ENCODE measurements at places on chromosomes 7 and 10. TPM values are rescaled to one million over a fixed set of nuclear protein-coding genes. Genes with fewer than 3 reads are reported as not detected.

GRCh38 chr7:90669492-90669891, 73.4 kb downstream of the CDK14 start:
- no peak overlapping the region for H3K27ac ChIP-seq
- no peak overlapping the region for H3K4me3 ChIP-seq
- peaks cover 4% of the 10 kb centered on the region for H3K4me1 ChIP-seq
- no peaks in the 10 kb centered on the region for H3K36me3 ChIP-seq

NODAL gene
- total RNA-seq, result 0.04 TPM

CARD11 gene
- total RNA-seq, result 0.09 TPM

- no peaks in the 10 kb centered on the region for H3K27me3 ChIP-seq
- H3K27ac ChIP-seq, result no peak overlapping the region
- peaks cover 15% of the 10 kb centered on the region for H3K4me1 ChIP-seq
- H3K36me3 ChIP-seq, result peaks cover 14% of the 10 kb centered on the region
Measured at GRCh38 chr7:42934291-42934690, 2.1 kb downstream of the MRPL32 start.

DNA sequence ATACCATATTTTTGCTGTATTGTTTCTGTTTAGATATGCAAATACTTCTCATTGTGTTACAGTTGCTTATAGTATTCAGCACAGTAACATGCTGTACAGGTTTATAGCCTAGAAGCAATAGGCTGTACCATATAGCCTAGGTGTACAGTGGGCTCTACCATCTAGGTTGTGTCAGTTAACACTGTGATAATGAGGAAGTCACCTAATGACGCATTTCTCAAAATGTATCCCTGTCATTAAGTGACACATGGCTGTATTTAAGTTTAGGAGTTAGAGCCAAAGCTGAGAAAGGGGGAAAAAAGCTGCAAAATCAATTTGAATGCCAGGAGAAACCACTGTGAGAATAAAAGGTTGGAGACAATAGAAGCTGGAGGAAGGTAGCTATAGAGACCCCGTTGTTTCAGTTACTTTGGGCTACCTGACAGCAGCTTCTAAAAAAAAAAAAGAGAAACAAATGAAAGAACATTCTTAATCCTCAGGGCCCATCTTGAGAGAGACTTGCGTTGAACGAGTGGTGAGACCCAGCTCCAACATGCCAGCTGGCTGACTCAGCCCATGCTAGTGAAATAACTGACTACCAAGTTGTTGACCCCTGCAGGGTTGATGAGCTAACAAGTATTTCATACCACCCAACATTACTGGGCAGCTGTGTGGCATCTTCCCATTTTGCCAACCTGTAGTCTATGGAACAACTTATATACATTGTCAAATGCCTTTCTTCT, 8.7 kb downstream of the STARD3NL start:
- no peaks in the 10 kb centered on the region for H3K36me3 ChIP-seq
- H3K27ac ChIP-seq, result no peak overlapping the region
- no peak for DNase-seq
- H3K4me1 ChIP-seq, result peaks cover 8% of the 10 kb centered on the region
- H3K27me3 ChIP-seq, result no peaks in the 10 kb centered on the region

- H3K27ac ChIP-seq, result no peak overlapping the region
- no peaks in the 10 kb centered on the region for H3K36me3 ChIP-seq
- DNase-seq, result no peak
- H3K27me3 ChIP-seq, result no peaks in the 10 kb centered on the region
- no peaks in the 10 kb centered on the region for H3K4me1 ChIP-seq
- no peak overlapping the region for H3K4me3 ChIP-seq
Measured at GRCh38 chr7:90492250-90492649, 22.8 kb downstream of the PTTG1IP2 start.

GRCh38 chr7:126843336-126843735, 409.4 kb downstream of the GRM8 start:
- H3K4me3 ChIP-seq, result no peak overlapping the region
- no peaks in the 10 kb centered on the region for H3K4me1 ChIP-seq
- no peaks in the 10 kb centered on the region for H3K27me3 ChIP-seq
- no peak for DNase-seq
- H3K36me3 ChIP-seq, result no peaks in the 10 kb centered on the region
- H3K27ac ChIP-seq, result no peak overlapping the region

DNA sequence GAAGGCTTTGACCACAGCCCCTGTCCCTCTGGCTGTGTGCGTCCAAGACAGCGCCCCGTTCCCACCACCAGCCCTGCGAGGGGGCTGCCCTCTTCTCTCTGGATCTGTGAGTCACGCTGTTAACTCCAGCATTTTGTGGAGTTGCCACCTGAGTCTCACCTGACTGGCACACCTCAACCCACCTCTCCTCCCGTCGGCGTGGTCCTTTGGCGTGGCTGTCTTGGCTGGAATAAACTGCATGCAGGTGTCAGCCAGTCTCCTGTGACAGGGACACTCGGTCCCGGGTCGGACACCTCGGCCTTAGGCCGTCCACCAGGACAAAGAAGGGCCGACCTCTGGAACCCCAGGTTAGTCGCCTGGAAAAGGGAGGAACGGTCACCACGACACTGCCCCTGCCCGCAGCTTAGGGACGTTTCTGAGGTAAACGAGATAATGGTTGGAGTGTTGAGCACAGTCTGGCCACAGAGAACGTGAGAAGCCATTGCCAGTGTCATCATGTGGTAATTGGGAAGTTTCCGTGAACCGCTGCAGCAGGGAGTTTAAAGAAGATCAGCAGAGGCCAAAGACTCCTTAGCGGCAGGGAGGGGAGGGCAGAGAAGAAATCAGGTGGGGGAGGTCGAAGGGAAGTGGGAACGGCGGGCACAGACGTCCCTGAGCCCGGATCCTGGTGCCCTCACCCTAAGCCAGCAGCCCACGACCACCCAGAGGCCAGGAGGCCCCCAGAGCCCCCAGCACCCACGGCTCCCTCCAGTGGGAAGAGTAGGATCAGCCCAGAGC, 73.6 kb upstream of the FAM20C start:
- no peaks in the 10 kb centered on the region for H3K27me3 ChIP-seq
- no peak overlapping the region for H3K4me3 ChIP-seq

- H3K4me1 ChIP-seq, result no peaks in the 10 kb centered on the region
- no peaks in the 10 kb centered on the region for H3K36me3 ChIP-seq
- no peak overlapping the region for H3K27ac ChIP-seq
- H3K27me3 ChIP-seq, result no peaks in the 10 kb centered on the region
Measured at GRCh38 chr10:50231515-50232260, 19.6 kb downstream of the ASAH2 start.

GIMAP8 gene
- total RNA-seq, result 4.9 TPM

INHBA gene
- total RNA-seq, result 9.0 TPM

GRCh38 chr10:101563007-101563406, 25.1 kb downstream of the POLL start:
- no peak overlapping the region for H3K4me3 ChIP-seq
- H3K4me1 ChIP-seq, result peaks cover 7% of the 10 kb centered on the region
- no peak for DNase-seq
- H3K27ac ChIP-seq, result no peak overlapping the region
- no peaks in the 10 kb centered on the region for H3K36me3 ChIP-seq

All from muscle of leg (tissue), 16 donors.